ENCODE measurements at places on chromosomes 16 and 17.

- DNase-seq: no peak
Observed at GRCh38 chr17:13055131-13055530, 37.3 kb upstream of the ELAC2 start.

- DNase-seq: no peak
Observed at GRCh38 chr17:54982399-54982798, 13.8 kb downstream of the STXBP4 start.

- DNase-seq: peak; percentile 16
Observed at GRCh38 chr17:4073983-4074830, 68.6 kb downstream of the ZZEF1 start.

- DNase-seq: no peak
Observed at GRCh38 chr17:76262732-76263344, 2.3 kb upstream of the UBALD2 start.

GRCh38 chr16:54121539-54122295 lies 164.9 kb downstream of the IRX3 start:
- DNase-seq: no peak

DNA sequence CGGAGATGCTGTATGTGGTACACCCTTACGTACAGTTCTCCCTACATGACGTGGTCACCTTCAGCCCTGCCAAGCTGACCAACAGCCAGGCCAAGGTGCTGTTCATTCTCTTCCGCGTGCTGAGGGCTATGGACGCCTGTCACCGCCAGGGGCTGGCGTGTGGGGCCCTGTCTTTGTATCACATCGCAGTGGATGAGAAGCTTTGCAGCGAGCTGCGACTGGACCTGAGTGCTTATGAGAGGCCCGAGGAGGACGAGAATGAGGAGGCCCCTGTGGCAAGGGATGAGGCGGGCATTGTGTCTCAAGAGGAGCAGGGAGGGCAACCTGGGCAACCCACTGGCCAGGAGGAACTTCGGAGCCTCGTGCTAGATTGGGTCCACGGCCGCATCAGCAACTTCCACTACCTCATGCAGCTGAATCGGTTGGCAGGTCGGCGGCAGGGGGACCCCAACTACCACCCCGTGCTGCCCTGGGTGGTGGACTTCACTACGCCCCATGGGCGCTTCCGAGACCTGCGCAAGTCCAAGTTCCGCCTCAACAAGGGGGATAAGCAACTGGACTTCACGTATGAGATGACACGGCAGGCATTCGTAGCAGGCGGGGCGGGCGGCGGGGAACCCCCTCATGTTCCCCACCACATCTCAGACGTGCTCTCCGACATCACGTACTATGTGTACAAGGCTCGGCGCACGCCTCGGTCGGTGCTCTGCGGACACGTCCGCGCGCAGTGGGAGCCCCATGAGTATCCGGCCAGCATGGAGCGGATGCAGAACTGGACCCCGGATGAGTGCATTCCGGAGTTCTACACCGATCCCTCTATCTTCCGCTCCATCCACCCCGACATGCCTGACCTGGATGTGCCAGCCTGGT lies 1.4 kb downstream of the WDR81 start:
- DNase-seq: no peak

GRCh38 chr17:35022536-35023063 lies 40.9 kb downstream of the RFFL start:
- DNase-seq: peak; percentile 73

- DNase-seq: no peak
Observed at GRCh38 chr17:627051-627450, 87.6 kb downstream of the VPS53 start.

GRCh38 chr16:54431997-54432896 lies 145.7 kb upstream of the IRX3 start:
- DNase-seq: peak; percentile 15

DNA sequence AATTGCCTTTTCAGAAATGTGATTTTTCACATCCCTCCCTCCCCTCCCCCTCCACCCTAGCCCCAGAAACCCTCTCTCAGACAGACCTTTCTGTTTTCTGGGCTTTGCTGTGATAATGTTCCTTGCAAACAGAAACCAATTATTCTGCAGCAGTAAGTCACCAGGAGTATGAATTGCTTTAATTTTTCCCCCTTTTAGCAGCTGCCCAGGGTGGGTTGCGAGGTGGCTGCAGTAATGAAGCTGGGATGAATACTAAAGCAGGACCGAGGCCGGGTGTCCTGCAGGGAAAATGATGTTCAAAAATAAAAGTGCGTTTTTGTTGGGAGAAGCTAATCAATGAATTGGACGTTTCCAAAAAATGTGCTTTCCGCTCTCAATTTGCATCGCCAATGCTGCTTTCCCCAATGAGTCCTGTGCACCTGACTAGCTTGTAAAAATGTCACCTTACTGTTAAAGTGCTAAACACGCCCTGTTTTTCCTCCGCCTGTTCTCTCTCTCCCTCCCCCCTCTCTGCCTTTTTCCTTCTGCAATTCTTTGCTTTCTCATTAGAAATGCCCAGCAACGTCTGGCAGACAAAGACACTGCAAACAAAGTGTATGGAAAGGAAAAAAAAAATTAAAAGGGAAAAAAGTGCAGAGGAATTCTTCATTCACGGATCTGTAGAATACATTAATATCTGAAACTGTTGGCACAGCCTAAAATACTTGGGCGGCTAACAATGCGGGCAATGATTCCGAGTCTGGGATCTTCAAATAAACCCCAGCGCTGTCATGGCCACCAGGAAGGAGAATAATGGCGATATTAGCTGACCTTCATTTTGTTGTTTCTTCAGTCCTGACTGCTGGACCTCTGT lies 244.1 kb downstream of the STX8 start:
- DNase-seq: peak; percentile 31

DNA sequence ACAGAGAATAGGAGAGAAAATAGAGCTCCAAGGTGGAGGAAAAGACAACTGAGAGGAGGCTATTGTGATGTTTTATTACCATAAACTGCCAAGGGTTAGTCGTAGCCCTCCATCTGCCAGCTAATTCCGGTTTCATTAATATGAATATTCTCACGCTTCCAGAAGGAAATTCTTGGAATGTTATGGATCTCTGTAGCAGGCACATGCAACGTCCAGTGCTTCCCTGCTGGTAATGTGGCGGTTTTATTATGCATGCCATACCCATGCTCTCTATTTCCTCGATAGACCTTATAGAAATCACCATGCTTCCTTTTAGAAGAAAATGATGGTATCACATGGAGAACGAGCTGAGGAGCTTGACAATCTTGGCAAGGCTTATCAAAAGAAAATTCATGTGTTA lies 463.6 kb downstream of the MAF start:
- no peak for DNase-seq

GRCh38 chr17:41667280-41668041 lies 21.2 kb upstream of the EIF1 start:
- no peak for DNase-seq

GRCh38 chr17:50837286-50837979 lies 2.0 kb downstream of the WFIKKN2 start:
- DNase-seq: no peak

DNA sequence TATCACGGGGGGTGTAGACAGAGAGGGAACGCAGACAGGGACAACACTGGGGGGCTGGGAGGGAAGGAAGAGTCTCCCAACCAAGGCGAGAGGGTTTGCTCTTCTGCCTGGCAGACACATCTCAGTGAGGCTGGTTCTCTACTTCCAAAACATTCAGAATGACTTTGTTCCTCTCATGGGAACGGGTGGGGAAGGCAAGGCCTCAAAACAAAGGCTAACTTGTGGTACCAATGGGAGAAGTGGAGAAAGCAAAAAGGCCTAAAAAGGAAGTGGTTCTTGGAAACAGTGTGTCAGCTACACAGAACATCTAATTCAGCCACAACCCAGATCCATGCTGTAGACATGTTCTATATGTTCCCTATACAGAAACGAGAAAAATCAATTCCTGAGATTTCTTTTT lies 7.5 kb downstream of the FLOT2 start:
- no peak for DNase-seq

- peak; percentile 39 for DNase-seq
Observed at GRCh38 chr17:33779234-33779591, 475.9 kb upstream of the CCL2 start.

GRCh38 chr17:81659038-81659437 lies 2.7 kb upstream of the PDE6G start:
- DNase-seq: no peak

DNA sequence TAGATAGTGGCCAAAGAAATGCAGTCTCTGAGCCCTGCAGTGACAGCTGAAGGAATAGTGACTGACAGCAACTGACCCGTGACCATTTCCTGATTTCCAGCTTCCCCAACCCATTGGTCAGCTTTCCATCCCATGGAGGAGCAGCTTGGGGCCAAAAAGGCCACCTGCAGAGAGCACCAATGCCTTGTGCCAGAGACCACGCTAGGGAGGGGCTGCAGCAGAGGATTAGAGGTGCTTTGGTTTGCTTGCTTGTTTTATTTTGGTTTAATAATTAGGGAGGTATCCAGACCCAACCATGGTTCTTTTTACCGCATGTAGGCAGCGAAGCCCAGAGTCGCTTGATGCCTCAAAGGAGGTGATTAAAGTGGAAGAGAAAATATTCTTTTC lies 61.3 kb upstream of the SIAH1 start:
- DNase-seq: no peak

- DNase-seq: peak; percentile 79
Observed at GRCh38 chr17:82153745-82154375, 55.8 kb upstream of the FASN start.

- no peak for DNase-seq
Observed at GRCh38 chr16:22055881-22056280, 36.5 kb upstream of the VWA3A start.

DNA sequence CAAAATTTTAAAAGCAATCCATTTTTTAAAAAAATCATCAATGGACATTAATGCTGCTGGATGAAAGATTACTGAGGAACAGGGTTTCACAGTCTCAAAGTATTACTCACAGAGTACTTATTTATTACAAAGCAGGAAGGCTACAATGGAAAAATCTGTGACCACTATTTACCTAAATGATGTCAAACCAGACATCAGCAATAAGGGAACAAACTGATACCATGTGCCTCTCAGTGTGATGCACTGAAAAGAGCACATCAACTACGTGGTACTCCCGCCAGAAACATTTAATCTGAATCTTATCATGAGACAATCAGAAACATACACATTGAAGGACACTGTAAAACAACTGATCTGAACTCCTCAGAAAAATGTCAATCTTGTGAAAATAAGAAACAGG lies 124.2 kb downstream of the PARN start:
- DNase-seq: no peak

DNA sequence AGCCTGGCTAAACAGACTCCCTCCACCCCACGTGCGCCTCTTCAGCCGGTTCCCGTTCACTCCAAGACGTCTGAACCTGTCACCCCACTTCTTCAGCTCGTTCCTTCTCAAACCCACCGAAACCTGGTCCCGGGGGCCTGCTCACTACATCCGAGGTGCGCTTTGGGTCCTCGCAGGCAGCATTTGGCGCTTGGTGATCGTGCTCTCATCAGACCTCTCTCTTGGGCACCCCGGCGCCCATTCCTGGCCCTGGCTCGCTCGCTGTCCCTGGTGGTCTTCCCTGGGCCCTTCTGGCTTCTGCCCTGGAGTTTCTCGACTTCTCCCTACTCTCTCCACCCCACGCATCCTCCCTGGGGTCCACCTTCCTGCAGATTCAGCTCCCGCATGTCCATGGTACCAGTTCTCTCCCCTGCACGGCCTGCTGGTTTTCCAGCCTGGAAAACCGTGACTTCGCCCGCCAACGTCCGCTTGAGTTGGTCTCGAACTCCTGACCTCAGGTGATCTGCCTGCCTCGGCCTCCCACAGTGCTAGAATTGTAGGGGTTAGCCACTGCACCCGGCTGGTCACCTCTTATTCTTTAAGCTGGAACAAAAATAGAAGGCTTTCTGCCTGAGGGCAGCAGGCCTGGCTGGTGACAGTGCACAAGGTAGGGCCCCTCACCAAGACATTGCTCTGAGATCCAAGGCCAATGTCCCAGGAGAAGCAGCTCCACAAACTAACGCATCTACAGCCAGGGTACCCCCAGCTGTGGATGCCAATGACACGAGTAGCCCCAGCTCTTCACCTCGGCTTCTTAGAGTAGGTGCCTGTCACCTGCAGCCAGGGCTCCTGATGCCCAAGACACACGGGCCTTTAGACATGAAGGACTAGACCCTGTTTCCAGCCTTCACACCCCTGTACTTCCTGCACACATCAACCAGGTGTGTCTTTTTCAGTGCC lies 1.1 kb upstream of the MEAK7 start:
- DNase-seq: no peak

DNA sequence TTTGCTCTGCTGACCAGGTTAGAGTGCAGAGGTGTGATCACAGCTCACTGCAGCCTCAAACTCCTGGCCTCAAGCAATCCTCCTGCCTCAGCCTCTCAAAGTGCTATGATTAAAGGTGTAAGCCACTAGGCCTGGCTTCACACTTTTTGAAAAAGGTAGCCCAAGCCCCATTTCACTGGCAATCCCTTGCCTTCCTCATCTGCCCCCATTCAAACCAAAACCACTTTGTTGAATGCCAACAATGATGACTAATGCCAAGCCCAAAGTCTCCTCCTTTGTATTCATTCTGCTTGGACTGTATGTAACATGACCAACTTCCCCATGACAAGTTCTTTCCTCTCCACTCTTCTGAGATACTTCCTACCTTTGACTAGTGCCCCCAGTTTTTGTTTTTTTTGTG lies 33.1 kb downstream of the N4BP1 start:
- no peak for DNase-seq

- DNase-seq: no peak
Observed at GRCh38 chr16:17246974-17247732, 223.6 kb downstream of the XYLT1 start.

DNA sequence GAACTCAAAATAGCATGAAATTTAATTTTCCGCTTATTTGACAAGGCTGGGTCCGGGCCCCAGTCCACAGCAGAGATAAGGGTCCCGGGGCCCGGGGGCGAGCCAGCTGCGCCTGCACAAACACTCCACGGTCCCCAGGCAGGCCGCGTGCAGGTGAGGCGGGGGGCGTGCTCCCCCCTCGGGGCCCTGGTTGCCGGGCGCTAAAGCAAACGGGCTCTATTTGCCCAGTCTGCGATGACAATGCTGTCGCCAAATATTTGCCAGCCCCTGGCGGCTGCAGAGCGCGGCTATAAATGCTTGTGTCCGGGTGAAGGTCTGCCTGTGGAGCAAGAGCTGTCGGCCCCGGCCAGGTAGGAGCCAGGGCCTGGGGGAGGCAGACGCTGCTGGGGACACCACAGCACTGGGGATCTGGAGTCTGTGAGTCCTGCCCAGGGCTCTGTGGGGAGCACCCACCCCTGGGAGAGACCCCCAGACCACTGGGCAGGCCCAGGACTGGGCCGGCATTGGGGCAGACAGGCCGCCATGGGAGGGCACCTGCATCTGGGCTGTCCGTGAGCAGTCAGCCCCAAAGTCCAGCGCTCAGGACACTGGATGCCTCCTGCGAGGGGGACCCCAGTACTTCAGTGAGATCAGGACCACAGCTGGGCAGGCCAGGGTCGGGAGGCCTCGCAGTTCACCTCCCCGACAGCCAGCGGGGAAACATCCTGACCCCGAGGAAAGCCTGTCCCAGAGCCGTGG lies at the start of gene PERCC1:
Gene PERCC1 (plus strand): TSS at position 320 of the 738 bp plus-strand sequence. CDS start 1,516 bp downstream, outside the sequence.
- no peak for DNase-seq

Data from head of caudate nucleus (tissue), 42 donors.